A549 (cell line): ENCODE measurements at places on chromosomes 4 and X. TPM values are rescaled to one million over a fixed set of nuclear protein-coding genes. Genes with fewer than 3 reads are reported as not detected.

DNA sequence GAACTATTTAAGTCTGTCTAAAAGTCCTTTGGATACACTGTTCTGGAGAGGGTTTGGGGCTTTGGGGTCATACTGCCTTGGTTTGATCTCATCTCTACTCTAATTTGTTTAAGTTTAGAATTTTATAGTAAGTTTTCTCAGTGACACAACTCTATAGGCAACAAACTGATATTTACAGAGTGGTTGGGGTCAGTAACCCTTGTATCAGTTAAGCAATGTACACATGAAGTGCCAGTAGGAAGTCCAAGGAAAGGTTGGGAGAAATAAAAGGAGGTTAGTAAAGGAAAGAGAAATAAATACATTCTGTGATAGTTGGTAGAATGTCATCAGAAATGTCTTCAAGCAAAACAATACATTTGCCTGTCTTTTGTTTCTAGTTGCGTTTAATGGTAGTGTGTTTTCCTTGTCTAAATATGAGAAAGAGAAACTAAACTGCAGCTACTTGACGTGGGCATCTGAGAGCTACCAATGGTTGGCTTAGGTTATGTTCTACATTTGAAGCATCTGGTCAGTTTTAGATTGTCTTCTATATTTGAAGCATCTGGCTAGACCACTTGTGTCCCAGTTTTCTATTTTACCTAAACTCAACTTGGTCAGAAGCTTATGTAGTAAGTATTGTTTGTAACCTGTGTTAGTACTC is 6.9 kb downstream of the ATP7A start:
- no peak for DNase-seq

DNA sequence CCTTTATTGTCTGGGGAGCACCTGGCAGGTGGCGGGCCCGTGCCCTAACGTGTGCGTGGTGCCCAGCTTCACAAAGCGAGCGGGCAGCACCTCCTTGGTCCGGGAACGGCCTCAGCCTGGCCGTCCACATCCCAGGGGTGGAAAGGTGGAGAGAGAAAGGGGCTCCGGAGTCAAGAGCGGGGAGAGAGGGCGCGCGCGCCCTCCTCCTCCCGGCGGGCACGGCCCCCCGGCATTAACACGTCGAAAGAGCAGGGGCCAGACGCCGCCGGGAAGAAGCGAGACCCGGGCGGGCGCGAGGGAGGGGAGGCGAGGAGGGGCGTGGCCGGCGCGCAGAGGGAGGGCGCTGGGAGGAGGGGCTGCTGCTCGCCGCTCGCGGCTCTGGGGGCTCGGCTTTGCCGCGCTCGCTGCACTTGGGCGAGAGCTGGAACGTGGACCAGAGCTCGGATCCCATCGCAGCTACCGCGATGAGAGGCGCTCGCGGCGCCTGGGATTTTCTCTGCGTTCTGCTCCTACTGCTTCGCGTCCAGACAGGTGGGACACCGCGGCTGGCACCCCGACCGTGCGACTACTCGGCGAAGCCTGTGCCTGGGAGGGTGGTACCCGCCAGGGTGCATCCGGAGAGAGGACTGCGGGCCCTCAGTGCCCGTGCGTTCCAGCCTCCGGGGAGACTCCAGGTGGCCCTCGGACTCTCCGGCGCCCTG is at the start of gene KIT:
Gene KIT, plus strand, starts transcription at position 407 of the 701 bp plus-strand sequence. Its CDS starts 58 bp downstream, at position 465.
- DNase-seq, result no peak

- DNase-seq, result no peak
Observed at GRCh38 chrX:43589735-43590134, 66.4 kb upstream of the MAOA start.

- peak; percentile 3 for DNase-seq
Observed at GRCh38 chr4:74805601-74806000, 11.3 kb upstream of the BTC start.

- DNase-seq, result no peak
Observed at GRCh38 chrX:149647505-149647904, 15.9 kb upstream of the TMEM185A start.

DNA sequence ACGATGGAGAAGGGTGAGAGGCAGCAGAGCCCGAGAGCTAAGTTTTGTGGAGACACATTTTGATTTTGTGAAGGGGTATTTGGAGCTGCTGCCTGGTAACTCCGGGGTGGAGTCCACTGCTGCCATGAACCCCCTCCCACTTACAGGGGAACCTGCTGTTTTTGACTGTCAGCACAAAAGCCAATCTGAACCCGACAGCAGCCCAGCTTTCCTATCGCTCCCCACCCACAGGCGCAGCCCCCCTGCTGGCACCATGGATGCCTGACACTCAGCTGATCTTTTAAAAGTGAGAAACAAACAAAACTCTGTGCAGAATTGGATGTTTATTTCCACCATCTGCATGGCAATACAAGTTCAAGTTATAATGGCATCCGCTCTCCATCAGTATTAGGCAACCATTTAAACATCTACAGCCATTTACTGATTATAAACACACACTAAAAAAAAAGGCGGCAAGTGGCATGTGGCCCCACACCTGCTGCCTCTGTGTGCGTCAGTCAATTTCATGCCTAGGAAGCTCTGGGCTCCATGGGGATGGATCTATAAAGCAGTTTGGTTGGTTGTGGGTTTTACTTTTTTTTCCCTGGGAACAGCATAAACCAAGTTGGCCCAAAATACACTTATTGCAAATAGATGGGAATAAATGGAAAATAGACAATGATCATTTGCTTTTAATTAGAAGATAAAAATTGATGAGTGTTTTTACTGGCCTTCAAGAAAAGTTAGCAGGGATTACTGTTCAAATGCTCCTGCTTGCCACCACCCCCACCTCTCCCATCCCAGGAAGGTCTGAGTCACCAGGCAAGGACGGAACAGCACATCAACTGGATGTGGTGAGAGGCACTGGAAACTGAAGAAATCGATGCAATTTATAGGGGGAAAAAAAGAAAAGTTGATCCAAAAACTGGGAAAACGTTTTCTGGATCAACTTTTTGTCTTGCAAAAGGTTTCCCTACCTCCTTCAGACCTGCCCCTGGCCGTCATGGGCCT is 46.0 kb downstream of the SEPSECS start:
- DNase-seq, result no peak

DNA sequence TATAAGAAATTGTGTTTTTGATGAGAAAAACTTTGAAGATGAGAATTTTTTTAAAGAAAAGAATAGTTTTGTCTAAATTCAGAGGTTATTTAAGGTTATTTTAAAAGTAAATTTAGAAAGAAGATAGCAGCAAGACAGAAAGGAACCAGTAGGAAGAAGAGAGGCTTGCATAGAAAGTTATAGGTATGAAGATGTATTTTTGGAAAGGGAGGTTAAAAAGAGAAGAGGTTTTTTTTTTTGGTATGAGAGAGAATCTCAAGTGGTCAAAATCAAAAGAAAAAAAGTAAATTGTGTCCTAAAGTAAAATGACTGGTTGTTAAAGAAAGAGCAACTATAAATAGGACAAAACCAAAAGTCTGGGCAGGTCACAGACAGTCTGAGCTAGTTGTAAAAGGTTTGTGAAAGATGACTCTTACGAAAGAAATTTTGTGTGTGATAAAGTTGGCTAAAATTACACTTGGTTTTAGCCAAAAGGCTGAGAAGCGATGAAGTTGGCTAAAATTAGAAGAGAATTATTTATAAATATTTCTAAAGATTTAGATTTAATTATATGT is 16.4 kb upstream of the EIF4E start:
- no peak for DNase-seq

GRCh38 chrX:47543496-47543895 is 17.5 kb upstream of the ARAF start:
- no peak for DNase-seq

Gene GPM6B
- polyA plus RNA-seq, result 0.03 to 0.05 TPM in 2 of 3 replicates, not detected in the other

Gene NUDT11
- 2.1 to 2.7 TPM (median 2.5 TPM) in 3 replicates for polyA plus RNA-seq

Gene RAB41
- not detected in 3 replicates for polyA plus RNA-seq
